ENCODE measurements at places on chromosomes 2 and 18. TPM values are rescaled to one million over a fixed set of nuclear protein-coding genes. Genes with fewer than 3 reads are reported as not detected.

GRCh38 chr2:160351956-160352355 is 141.7 kb downstream of the RBMS1 start:
- no peak for DNase-seq

DNA sequence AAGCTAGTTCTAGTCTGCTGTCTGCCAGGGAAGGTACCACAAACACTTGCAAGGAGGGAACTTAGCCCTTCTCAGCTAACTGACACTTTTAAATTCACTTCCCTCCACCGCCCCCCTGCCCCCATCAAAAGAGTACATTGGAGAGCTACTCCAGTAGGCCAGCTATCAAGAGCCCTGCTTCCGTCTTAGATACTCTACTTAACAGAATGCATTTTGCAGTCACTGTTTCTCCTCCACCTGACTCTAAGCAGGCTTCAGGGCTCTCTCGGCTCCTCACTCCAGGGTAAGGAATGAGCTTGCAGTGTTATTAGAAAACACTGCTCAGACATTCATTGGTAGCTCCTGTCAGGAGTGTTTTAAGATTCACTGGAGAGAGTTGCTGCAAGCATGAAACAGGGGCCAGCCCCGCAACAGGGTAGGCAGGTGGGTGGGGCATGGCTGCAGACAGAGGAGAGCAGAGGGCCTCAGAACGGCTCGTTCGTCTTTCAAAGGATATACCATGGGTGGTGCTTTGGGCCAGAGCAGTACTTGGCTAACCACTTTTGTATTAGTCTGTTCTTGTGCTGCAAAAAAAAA is 35.3 kb upstream of the PDCL3 start:
- DNase-seq = no peak

DNA sequence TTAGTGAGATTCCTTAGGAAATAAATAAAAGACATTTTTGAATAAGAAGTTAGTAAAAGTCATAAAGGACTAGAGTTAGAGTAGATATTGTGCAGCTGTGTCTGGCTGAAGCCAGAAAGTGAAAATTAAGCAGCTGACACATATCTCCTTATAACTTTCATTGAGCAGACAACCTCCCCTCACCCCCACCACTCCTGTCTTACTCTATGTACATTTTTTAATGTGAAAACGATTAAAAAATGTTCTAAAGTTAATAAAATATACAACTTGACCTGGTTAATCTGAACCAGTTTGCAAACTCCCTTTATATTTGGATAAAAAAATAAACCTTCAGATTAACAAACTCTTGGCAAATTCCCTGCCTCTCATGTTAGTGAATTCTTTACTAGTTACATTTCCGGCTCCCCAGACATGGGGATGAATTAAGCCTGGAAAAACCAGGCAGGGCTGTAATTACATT is 462.8 kb downstream of the MEIS1 start:
- DNase-seq = no peak

DNA sequence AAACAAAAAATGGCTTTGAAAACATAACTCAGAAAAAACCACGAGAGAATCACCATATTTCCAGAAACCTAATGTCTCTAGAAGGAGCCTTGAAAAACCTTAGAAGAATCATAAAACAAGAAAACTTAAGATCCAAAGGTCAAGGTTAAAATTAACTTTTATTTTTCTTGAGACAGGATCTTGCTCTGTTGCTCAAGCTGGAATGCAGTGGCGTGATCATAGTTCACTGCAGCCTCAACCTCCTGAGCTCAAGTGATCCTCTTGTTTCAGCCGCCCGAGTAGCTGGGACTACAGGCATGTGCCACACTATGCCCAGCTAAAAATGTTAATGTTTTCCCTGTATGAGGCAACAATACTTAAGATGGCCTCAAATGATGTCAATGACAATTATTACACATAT is 254.2 kb upstream of the SESTD1 start:
- no peak for DNase-seq

DNA sequence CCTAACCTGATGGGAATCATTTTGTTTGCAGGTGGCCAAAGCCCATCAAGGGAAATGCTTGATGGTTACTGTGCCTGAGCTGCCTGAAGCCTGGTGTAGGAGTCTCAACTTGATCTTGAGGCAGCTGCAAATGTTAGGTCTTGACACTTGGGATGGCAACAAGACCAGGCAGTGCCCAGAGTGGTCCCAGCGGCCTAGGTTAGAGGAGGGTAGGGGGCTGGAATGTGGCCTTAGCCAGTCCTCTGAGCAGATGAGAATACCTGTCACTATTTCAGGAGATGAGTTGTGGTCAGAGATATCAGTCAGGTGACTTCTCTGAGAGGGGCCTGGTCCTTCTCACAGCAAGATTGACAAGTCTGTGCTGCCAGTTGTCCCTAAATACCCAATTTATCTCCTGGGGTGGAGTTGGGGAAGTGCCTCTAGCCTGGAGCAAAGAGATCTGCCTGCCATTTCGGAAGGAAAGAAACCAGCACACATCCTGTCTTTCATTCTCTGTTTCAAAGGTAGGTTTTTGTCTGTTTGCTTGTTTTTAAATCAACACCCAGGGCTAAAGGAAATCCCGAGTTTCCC is 13.4 kb downstream of the SPTBN1 start:
- no peak for DNase-seq

DNA sequence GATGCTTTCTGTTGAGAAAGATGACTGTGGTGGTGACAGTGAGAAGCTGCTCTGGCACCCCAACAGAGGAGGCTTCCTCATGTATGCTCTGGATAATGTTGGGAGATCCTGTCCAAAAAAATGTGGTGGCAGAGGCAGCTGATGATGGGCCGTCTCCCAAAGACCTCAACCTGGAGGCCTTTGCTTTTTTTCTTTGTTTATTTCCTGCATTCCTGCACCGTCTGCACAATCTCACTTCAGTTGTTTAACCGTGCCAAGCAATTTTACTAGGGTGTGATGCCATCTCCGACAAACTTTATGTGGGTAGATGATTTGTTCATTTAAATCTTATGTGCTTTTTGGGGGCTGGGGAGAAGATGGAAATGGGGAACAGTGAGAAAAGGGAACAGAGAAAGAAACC is 62.2 kb upstream of the IGFBP5 start:
- no peak for DNase-seq

GRCh38 chr18:76558881-76559667 is 64.0 kb upstream of the ZNF516 start:
- peak; percentile 40 for DNase-seq

- DNase-seq = no peak
Measured at GRCh38 chr2:107785756-107786155, 40.9 kb upstream of the RGPD4 start.

DNA sequence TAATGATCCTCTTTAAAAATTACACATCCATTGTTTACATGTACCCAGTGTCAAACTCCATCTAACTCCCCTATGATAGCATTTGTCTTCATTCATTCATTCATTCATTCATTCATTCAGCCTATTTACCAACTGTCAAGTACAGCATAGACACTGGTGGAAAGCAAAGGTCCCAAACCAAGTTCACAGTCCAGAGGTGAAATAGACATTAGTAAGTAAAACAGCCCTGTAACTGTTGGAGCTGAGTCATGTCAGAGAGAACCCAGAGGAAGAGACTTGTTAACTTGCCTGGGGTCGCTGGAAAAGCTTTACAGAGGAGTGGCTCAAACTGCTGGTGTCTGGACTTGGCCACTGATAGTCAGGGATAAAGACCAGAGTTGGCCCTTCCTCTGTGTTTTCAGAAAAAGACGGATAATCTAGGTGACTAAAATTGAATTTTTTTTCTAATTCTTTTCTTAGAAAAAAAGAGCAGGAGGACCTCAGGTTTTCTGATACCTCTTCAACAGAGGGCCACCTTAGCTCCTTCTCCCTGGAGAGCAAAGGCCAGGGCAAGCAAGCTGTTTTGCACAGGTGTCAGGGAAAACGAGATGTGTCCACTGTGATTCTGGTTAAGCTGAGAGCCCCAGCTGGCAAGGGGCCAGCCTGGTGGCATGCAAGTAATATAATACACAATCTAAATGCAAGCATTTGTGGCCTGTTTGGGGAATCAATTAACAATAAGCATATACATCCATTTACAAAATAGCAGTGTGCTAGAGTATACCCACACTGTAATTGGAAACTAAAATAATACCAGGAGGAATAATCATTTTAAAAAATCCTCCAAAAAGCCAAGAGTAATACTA is 96.7 kb upstream of the SLC14A2 start:
- DNase-seq = no peak

DNA sequence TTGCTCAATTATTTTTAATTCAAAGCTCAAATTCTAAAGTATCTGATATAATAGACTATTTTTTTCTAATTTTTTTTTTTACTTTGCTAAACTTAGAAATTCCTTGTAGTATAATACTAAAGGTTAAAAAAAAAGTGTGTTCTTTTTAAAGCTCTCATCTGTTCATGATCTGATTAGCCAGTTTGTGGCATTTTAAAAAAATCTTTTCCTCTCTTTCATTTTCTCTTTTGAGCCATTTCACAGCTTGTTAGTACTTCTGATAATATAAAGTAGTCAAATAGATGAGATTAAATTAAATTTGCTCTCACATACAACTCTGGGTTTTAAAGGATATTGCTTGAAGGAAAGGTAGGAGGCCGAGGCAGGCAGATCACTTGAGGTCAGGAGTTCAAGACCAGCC is 40.7 kb upstream of the NEMP2 start:
- no peak for DNase-seq

- no peak for DNase-seq
Measured at GRCh38 chr2:63494968-63495367, 93.3 kb downstream of the WDPCP start.

GRCh38 chr2:38077431-38077769 is 1.4 kb upstream of the CYP1B1 start:
- no peak for DNase-seq

- DNase-seq = no peak
Measured at GRCh38 chr2:108414945-108415344, 34.1 kb upstream of the GCC2 start.

GRCh38 chr2:144518748-144519596 is 947 bp downstream of the ZEB2 start:
- no peak for DNase-seq

DNA sequence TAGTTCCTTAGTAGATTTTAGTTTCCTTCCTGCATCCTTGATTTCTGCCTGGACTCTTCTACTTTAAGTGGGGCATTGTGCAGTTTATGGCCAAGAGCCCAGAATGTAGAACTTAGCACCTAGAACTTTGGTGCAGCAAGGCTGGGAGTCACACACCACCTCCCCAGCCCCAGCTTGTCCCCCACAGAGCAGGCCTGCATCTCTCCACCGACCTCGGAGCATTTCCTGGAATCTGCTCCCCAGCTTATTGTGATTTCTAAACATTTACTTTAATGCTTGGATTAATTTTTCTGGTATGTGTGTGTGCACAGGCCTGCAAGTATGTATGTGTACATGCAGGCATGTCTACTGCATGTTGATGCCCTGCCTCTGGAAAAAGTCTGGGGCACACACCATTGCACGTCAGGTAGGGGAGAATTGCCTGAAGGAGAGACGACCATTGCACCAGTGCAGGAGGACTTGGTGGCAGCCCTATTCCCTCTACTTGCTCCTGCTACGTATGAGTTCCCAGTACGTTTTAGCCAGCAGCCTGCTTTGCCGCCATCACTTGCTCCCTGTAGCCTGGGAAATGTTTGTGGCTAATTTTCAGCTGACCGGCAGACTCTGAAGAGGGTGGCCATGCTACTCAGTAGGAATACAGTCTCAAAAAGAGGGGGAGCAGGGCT is 419.9 kb upstream of the HS6ST1 start:
- DNase-seq = no peak

The C2orf76 gene
- 5.3 TPM for total RNA-seq

The RALB gene
- total RNA-seq = 92.1 TPM

The LYPD6B gene
- total RNA-seq = 1.7 TPM

The TEX44 gene
- total RNA-seq = not detected

The FNDC4 gene
- total RNA-seq = 1.4 TPM

The MROH2A gene
- not detected for total RNA-seq

The UGT1A7 gene
- 6.8 TPM for total RNA-seq

The UGT1A6 gene
- 6.4 TPM for total RNA-seq
